ENCODE measurements at places on chromosomes 6 and 20.

DNA sequence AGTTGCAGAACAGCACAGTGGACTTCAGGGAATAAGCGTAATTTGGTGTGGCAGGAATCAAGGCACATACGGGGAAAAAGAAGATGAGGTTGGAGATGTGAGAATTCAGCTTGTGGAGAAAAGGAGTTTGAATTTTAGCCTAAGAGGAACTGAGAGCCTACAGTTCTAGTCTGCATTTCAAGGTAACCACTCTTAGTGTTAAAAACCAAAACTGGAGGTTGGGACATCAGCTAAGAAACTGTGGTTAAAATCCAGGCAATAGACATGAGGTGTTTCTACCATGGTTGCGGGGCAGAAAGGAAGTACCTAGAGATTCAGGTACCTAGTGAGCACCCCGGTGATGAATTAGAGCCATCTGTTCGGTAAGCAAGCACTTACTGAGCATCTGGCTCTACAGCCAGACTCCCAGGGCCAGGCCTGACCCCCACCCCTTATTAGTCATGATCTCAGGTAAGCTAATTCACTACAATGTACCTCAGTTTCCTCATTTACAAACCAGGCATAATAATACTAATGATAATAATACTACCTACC, 44.4 kb downstream of the FAXC start:
- DNase-seq, result no peak

GRCh38 chr20:7285918-7286556, 518.6 kb downstream of the BMP2 start:
- DNase-seq, result no peak

DNA sequence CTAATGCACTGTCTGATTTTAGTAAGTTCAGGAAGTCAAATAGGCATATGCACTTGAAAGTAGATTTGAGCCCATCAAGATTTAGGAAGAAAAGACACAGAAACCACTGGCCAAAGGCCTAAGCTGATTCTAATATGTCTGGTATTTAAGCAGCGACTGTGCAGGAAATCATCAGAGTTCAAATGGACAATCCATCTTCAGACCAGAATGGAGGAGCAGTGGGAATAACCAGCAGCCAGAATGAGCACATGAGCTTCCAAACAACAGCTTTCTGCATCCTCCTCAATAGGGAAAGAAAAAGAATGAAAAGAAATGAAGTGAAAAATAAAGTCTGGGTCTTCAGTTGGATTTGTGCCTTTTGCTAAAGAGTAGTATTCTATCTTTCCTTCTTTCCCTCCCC, 50.6 kb downstream of the SOD2 start:
- DNase-seq, result no peak

DNA sequence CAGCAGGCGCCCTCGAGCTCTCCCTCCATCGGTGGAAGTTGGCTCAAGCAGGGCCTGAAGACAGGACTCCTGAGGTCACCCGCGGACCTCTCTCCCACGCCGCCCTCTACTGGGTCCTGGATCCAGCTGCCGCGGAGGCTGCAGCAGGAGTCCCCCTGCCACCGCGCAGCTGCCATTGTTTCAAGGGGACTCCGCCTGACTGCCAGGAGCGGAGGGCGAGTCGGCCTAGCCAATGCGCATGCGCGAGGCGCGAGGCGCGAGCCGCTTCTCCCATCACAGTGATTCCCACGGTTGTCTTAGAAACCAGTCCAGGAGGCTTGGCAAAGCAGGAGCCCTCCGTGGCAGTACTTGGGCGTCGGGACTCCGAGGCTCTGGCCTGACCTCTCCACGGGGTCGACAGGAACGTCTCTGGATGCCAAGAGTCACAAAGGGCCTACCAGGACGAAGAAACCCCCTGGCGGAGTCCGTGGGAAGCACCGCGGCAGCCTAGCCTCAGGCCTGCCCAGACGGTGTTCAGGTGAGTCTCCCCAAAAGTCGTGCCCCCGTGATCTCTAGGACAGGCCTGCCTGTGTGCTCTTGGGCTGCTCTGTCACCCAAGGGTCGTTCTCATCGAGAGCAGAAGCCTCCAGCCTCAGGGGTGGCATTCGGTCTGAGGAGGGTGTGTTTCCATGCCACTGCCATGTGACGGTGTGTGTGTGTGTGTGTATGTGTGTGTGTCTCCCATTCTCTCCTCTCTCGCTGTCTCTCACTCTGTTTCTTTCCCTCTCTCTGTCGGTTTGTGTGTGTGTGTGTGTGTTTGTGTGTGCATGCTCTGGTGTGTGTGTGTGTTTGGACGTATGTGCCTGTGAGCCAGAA, 290.6 kb upstream of the ZNF337 start:
- DNase-seq, result peak; percentile 46

DNA sequence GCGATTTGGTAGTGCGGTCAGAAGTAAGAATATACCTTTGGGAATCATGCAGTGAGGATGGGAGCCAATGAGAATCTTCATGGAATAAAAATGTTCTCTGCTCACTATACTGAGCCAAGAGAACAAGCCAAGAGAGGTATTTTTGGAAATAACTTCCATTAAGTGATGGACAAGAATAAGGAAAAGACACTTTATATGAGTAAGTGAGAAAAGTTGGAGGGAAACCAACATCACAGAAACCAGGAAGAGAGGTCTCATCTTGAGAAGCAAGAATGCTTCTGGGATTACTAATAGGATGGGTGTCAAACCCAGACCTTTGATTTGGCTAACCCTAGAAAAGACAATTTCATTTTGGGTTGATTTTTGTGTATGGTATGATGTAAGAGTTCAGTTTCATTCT, 181.2 kb upstream of the JAG1 start:
- DNase-seq, result no peak

DNA sequence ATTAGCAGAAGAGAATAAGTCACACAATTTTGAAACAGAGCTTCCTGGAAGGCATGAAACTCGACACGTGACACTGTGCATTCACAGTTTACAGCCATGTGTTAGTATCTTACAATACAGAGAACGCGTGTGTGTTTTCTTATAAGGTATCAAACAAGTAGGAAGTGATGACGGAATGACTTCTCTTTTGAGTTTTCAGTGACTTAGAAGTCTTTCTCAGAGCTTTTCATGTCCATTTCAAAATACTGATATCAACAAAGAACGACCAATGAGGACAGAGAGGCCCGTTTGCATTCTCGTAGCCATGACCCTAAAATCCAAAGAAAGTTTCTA, 36.6 kb upstream of the DUSP22 start:
- peak; percentile 49 for DNase-seq

DNA sequence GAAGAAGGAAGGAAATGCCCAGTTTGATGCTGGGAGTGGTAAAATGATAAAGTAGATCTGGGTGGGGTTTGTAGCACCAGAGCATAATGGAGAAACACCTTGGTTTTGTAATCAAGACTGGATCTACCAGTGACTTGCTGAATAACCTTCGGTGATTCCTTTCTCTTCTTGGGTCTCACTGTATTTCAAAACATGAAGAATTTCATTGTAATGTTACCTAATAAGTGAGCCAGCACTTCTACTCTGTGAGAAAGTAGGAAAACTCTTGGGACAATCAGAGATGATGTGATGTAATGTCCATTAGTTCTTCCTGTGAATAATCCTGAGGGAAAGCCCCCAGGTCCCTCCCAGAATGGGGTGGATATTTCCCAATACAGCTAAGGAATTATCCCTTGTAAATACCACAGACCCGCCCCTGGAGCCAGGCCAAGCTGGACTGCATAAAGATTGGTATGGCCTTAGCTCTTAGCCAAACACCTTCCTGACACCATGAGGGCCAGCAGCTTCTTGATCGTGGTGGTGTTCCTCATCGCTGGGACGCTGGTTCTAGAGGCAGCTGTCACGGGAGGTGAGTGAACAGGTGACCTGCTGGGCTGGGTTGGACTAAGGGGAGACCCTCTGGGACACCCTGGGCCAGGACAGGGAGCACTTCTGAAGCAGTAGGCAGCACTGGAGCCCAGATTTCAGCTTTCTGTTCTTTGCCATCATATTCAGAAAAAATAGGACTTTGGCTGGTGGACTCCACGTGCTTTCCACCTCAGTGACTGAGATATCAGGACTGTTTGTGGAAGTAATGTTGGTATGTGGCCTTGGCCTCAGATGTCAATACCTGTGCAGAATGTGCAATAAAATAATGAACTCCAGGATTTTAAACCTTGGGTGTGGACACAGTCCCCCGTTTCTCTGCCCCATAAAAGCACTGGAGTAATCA, at the start of gene PI3:
PI3 (plus strand) TSS at position 469 of the 931 bp plus-strand sequence; CDS start at position 490, 21 bp downstream.
- no peak for DNase-seq

DNA sequence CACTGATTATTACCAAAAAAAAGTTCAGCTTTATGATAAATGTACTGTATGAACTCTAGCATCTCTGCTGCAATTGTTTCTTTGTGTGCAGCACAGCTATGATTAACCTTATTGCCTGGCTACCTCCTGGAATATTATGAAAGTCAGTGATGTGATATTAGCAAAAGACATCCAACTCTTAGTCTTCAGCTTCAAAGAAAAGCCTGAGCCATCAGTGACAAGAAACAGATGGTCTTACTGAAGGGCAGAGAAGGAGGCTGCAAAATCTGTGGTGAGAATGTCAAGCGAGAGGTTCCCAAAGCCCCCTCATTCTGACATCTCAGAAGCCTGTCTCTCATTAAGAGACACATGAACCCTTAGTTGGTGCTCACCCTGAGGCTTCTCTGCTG, 89.4 kb upstream of the TNFAIP3 start:
- DNase-seq, result no peak

- DNase-seq, result no peak
Measured at GRCh38 chr6:107718341-107718740, 105.8 kb downstream of the SCML4 start.

DNA sequence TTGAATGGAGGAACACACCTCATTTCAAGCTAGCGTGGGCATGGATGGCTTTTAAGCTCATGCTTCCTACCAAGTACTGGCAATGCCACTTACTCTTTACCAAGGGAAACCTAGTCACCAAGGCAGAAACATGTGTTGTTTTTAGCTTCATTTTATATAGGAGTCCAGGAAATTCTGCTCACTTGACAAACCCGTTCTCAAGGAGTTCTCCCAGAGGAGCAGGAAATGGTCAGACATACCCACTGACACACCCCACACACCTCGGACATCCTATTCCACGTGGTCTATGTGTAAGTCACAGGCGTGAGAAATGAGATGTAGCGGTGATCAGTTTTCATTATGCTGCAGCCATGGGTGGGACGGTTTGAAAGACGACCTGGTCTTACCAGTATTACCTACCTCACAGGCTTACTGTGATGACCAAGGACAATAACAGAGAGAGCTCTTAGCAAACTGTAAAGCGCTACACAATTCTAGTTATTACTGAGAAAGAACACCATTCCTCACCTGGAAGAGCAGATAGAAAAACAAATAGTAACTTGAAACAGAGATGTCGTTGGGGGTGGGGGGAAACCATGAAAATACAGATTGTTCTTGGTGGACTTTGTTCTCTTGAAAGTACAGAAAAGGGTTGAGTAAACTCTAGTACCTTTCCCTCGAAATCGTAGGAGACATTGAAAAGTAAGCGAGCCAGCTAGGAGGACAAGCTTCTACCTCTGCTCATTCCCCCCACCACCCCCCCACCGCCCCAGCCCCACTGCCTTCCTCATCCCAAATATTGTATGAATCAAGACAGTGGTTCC, 1.7 kb downstream of the CNKSR3 start:
- DNase-seq, result no peak

DNA sequence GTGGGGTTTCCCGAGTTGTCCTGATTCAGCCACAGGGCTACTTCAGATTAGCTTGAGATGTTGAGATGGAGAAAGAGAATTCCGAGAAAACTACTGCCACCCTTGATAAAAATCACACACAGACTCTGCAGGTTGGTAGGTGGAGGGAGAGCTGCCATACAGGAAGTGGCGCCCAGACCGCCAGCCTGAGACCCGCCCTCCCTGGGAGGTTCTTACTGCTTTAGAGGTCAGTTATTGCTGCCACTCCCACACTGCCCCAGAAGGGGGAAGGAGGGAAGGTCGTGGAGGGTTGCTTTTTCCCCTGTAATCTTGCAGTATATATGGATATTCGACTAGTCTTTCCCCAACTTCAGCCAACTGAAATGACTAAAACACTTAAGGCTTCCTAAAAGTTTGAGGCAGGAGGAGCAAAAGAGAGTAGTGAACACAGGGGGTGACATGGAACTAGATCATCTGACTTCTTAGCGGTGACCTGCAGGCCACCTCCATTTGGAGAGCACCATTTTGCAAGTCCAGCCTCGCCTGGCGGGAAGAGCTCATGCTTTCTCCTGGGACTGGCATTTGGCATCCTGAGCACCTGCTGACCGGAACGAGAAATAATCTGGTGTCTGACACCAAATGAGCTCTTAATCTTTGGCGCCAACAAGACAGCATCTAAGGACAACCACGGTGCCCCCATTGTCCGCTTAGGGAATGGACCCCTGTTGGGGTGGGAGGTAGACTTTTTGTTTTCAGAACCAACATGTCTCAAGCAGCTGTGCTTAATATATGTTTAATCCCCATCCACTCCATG, 35.7 kb upstream of the SLC22A1 start:
- no peak for DNase-seq

DNA sequence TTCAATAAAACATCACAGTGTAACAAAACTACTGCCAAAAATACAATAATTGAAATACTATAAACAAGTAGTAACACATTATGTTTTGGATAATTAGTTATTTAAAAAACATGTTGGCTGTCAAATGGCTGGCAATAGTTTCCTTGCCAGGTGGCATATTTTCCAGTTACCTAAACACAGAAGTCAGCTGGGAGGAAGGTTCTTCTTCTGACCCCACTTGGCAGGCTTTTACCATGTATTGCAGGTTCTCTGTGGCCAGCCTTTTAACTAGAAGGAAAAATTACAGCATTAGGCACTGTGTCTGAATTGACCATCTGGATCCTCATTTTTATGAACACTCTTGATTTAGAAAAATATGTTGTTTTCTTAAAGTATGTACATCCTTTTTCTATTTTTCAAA, 131.4 kb downstream of the MMS22L start:
- DNase-seq, result no peak

DNA sequence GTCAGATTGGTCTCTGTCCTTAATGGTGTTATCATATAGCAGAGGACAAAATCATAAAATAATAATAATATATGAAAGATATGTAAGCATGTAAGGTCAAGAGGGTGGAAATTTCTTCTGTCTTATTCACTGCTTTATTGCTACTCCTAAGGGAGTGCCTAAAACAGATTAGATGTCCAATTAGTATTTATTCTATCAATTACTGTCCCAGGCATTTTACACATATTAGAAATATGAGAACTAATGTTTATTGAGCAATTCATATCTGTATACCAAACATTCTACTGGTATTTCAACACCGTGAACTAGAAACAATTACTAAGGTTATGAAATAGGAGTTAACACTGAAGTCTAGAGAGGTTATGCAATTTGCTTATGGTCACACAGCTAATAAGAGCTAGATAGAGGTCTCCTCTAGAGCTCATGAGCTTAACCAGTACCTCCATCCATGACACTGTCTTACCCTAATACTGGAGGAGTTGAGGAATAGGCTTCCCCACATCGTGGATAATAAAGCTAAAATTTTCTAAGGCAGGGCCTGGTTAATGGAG, 302.3 kb downstream of the PLCB1 start:
- no peak for DNase-seq

DNA sequence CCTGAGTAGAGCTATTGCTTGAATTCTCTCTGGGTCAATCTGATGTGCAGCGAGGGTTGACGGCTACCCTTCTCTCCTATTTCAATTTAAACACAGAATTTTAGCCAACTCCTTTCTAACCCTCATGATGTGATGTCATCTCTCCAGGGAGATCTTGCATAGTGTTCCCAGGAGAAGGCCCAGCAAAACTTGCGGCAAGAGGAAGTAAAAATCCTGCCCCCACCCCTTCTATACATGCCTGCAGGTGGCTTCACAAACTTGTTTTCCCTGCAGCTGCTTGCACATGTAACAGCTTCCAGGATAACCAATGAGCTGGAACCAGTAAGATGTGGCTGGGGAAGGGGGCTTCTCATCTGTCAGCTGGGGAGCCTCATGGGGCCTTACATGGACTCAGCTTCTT, 169.3 kb upstream of the CDH4 start:
- DNase-seq, result no peak

Data from CD4-positive, alpha-beta T cell (primary cell).